ENCODE measurements at places on chromosomes 12 and 14.

DNA sequence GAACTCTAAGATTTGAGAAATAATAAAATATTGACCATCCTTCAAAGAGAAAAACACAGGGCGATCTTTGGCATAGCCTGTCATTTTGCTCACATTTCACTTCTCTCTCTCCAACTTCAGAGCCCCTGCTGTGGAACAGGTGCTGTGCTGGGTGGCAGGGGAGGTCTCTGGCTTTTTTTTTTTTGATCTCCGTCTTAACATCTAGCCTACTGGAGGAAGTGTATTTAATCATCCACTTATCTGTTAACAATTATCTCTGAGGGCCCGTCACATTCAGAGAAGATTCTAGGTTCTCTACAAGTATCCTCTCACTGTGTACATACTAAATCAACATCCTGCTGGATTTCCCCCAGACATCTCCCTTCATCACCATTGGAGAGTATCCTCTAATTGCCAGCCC lies 34.1 kb downstream of the CHST11 start:
- no peak for DNase-seq

- no peak for DNase-seq
Observed at GRCh38 chr12:111367661-111368221, 1.2 kb downstream of the PHETA1 start.

GRCh38 chr14:25056688-25057078 lies 6.7 kb upstream of the STXBP6 start:
- no peak for DNase-seq

GRCh38 chr14:56085471-56085870 lies 32.7 kb upstream of the PELI2 start:
- no peak for DNase-seq

- no peak for DNase-seq
Observed at GRCh38 chr14:86363576-86363975, 833.6 kb downstream of the FLRT2 start.

DNA sequence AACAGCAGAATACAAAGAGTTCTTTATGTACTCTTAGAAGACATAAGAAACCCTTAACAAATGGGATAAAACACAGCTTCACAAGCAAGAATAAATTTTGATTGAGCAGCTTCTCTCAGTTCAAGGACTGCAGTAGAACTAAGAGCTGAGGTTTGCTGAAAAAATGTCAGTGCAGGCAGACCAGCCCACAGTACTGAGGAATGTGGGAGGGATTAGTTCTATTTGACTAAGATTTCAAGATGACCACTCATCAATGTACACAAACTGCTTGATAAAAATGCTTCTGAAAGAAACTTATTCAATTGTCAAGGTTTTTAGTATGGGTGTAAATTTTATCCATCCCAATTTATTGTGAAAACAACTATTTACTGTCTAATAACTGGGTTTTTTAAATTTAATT lies 138.4 kb downstream of the SEC23A start:
- no peak for DNase-seq

- DNase-seq = no peak
Observed at GRCh38 chr12:54164387-54165145, 24.2 kb downstream of the SMUG1 start.

GRCh38 chr14:68460541-68460940 lies 332.3 kb downstream of the ZFP36L1 start:
- no peak for DNase-seq

DNA sequence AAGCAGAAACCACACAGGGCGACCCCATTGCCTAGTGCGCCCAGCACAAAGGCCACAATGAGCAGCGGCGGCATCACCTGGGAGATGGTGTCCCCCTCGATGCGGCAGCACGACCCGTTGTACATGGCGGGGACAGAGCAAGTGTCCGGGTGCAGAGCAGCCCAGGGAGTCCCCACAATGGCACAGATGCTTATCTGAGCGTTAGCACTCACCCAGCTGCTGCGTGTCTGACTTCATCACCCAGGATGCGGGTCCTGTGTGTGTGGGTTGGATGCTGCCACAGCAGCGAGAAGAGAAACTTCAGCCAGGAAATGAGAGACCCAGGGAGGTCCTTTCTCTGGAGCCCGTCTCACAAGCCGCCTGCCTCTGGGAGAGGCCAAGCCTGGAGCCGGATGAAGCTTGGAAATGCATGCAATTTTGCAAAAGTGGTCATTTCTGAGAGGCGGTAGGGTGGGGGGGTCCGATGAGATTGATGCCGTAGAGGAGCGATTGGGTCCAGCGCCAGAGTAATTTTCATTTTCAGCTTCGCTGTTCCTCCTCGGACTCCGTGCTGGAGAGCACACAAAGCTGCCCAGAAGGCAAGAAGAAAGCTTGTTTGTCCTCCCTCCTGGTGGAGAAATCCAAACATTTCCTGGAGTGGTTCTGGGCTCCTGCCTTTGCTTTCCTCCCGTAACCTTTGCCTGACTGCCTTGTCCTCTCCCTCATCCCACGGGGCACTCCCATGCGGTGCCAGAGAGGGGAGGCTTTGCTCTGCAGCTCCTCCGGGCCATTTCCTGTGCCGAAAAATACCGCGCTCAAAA lies at the start of gene HCAR1:
Gene HCAR1 (minus strand): TSS at position 630 of the 800 bp plus-strand sequence. CDS start 505 bp downstream, at position 125.
- no peak for DNase-seq

DNA sequence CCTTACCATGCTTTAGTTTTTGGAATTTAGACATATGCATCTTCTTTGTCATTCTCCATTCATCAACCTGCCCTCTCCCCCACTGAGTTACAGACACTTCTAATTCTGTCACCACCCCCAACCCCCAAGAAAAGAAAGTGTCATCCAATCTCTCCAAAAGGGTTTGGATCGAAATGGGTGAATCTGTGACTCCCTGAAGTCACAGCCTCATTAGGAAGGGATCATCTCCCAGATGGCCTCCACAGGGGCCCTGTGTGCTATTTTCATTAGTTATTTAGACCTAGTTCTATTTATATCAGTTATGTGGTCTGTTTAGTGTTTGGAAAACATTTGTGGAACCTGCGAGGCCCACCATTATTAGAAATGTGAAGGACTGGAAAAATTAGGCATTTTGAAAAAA lies 191.0 kb upstream of the ATP2B1 start:
- DNase-seq = no peak

DNA sequence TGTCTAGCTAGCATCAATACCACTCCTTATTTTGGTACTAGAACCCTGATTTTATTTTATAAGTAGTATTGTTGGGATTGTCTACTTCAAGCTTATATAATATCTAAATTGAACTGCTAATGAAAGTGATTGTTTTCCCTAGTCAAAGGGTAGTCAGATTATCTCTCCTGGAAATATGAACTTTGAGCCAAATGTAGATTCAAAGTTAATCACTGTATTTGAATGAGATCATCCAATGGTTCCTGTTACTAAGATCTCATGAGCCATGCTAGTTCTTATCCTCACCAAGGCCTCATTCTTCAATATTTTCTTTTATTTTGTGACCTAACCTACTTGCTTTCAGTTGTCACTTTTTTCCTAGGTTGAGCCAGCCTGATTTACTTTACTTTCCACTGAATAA lies 276.7 kb downstream of the RASSF9 start:
- no peak for DNase-seq

DNA sequence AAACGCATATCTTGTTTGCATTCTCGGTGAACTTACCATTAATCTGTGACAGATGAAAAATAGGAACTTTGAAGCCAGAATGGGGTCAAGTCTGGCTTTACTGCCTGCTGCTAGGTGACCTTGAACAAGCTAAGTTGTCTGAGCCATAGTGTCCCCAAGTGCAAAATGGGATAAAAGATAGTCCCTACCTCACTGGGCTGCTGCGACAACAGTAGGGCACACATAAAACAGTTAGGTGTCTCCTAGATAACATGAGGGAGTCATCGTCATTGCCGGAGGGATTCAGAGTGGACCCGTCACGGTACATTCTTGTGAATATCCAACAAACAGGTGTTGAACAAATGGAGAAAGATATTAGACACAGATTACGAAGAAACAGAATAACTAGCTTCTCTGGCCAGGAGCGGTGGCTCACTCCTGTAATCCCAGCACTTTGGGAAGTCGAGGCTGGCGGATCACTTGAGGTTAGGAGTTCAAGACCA lies 71.2 kb downstream of the NINJ2 start:
- no peak for DNase-seq

DNA sequence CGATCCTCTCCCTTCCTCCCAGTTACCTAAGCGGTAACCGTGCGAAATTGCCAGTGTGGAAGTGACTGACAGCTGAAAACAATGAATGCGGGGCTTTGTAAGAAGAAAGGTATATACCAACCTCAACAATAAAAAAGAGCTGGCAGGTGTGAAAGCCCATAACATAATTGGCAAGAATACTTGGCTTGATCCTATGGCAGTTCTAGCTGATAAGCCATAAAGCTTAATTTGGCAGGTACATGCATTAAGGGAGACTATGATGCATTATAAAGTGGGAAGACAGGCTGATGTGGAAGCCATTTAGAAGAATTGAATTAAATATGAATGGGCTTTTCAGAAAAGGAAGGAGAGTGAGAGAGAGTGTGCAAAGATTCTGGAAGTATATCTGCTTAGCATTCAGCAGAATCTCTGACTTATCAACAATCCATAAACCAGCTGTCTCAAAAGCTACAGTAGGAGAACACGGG lies 71.3 kb downstream of the CRACR2A start:
- no peak for DNase-seq

GRCh38 chr14:73787486-73788316 lies 63.9 kb upstream of the PTGR2 start:
- DNase-seq = no peak
